ENCODE measurements at places on chromosomes 5 and 9.

DNA sequence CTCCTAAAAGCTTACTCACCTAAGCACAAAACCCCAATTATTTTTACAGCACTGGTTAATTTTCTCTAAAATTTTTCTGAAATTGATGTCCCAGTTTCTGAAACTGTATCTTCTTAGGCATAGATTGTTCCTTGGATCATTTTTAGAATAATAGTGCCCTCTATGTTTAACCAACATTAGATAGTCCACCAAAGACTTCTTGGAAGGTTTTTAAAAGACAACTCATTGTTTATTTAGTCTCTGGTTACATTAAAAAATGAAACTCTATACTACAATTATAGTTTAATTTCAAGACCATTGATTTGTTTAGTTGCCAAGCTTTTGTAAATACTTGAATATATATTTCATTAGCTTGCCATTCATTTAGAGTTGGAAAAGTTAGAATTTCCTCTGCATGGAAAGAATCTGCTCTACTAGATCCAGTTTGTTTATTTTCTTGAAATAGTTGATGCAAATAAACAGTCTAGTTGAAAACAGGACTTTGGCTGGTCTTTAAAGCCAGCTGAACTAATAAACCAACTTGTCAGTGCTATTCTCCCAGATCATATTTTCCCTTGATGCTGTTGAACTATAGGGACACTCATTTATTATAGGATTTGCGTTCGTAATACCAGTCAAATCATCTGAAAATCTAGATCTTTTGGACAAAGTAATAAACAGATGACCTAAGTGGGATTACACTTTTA is 990.5 kb downstream of the TLE1 start:
- no peak for DNase-seq

GRCh38 chr9:78109075-78109474 is 77.5 kb upstream of the GNAQ start:
- no peak for DNase-seq

DNA sequence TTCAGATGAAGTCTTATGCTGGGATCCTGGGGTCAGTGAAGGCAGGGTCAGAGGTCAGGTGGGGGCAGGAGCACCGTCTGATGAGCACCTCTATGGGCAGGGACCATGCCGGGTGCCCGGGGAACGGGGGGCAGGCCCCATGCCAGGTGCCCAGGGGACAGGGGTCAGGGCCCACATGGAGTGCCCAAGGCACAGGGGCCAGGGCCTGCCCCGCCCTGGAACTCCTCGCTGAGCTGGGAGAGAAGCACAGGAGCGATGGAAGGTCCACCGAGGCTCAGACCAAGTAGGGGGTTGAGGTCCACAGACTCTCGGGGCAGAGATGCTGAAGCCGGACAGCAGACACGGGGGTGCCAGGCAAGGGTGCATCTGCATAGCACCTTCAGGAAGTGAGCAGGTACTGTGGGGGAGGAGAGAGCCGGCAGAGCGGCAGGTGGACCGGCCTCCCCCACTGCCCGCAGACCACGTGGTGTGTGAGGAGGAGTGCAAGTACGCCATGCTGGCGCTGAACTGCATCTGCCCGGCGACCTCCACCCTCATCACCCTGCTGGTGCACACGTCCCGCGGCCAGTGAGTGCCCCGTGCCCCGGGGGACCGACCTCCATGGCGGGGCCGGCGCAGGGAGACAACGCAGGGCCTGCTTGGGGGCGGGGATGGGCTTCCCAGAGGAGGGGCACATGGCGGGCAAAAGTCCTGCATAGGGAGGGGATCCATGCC is 67.7 kb downstream of the KCNT1 start:
- DNase-seq = no peak

DNA sequence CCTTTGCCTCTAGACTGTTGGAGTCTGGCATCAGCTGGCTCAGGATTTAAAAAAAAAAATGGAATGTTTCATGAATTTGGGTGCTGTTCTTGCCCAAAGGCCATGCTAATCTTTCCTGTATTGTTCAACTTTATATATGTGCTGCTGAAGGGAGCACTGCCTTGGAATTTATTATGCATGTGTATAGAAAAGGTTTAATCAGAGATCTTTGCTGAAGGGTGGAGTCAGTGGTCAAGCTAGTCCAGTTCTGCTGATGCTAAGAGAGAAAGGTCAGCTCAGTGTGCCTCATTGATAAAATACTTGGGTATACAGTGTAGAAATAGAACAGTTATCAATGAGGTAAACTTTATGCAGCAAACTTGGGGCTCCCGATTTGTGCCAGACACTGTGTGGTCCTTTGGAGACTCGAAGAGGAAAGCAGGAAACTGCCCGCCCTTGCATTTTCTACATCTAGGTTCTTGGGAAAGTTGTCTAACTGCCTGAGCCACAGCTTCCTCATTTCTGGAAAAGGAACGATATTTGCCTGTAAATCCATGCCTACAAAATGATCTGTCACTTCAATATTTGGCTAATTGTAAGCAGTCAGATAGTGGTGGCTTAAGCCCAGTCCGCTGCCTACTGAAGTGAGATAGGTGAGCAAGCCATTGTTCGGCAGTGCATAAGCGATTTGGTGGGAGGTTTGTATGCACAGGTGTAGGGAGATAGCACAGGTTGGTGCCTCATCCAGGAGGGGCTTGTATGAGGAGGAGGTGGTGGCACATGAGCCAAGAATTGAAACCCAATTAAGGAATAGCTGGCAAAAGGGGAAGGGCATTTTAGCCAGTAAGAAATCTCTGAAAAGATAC is 29.2 kb upstream of the GTF2H2C start:
- DNase-seq = no peak

DNA sequence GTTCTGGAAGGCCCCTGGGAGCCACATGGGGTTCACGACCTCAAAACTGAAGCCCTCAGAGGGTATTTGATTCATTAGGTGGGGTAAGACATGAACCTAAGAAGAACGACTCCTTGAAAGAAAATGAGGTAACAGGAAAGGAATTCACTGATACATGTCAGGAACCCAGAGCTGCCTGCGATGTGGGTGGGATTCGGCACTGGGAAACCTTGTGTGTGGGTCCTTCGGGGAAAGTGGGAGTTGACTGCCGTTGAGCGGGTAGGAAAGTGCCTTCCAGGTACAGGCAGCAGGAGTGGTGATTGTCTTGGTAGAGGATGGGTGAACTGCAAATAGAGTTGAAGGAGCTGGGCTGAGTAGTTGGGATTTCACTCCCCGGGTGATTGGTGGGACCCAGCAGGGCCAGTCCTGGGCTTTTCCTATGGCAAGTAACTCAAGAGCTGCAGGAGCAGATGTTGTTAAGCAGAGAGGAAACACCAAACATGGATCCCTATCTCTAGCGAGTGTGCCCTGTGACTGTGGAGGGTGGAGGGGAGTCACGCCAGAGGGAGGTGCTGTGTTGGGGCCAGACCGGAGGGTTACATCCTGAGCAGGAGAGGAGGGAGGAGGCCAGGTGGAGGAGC is 30.8 kb downstream of the ANKRD33B start:
- DNase-seq = no peak

DNA sequence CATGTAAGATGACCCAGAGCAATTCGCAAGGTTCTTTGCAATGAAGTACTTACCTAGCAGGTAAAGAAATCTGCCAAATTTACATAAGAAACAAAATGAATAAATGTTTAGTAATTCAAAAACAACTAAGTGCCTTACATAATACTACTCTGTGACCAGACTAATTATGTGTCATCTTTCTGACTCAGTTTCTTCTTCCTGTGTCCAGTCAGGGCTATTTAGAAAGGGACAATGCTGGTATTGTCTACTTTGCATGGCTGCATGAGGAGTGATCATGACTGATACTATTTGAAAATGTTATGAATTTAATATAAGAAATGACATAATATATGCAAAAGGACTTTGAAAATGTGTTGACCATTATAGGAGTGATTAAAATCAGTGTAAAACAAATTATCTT is 210.0 kb downstream of the TMEM161B start:
- no peak for DNase-seq

GRCh38 chr9:36082931-36083330 is 46.2 kb downstream of the RECK start:
- no peak for DNase-seq

GRCh38 chr9:131578731-131579504 is 33.6 kb downstream of the PRRT1B start:
- no peak for DNase-seq

DNA sequence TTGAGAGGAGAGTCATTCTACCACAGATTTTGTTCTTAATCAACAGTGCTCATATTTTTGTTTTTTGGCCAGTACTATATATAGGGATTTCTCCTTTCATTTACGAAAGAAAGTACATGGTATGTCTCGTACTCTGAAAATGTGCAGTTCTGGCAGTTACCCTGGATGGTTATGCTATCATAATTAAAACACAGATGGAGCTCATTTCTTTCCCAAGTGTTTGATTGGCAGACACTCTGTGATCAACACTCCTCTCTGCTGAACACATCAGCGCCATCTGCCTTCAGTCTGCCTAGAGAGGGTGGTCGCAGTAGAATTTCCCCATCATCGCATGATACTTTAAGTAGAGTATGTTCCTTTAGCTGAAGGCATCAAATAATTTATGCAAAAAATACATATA is 64.5 kb downstream of the PAM start:
- no peak for DNase-seq

GRCh38 chr5:132438917-132439316 is 51.7 kb downstream of the IRF1 start:
- no peak for DNase-seq

DNA sequence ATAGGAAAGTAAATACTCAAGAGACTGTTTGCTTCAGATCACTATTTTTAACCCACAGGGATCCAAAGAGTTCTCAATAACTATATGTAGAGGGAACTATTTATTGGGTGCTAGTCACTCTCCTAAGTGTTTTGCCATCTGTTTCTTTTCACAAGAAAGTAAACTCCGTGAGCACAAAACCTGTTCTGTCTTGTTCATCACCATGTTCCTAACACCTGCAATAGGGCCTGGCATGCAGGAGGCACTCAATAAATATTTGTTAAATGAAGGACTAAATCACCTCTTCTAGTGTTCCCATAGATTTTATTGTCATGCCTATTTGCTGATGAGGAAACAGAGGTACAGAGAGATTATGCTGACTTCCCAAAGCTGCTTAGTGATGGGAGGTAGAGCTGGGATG is 118.2 kb downstream of the VCAN start:
- no peak for DNase-seq

GRCh38 chr5:7250611-7251010 is 145.3 kb upstream of the ADCY2 start:
- no peak for DNase-seq

DNA sequence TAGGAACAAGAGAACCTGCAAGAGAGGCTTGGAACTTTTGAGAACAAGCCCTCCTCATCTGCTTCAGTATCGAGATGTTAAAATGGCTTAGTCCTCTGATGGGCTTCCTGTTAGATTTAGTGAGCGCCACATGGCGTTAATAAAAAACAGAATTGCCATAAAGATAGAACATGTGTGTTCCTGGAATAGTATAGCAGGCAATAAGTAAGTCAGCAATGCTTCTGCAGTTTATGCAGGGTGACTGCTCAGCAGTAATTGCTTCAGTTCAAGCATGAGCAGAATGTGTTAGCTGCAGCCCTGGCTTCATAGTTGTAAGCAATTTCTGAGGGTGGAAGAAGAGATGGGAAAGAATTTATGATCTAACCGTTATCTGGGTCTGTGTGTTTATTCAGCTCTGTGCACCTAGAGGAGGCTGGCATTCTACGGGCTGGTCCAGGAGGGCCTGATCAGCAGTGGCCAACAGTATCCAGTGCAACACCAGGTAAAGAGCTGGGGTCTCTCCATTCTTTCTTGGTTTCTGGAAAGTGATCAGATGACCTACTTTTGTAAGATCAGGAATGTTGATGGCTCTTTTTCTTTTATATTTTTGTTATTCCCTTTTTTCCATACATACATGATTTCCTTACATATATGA is 15.9 kb downstream of the PCDHAC2 start:
- no peak for DNase-seq

- no peak for DNase-seq
Observed at GRCh38 chr9:133140606-133141005, 19.6 kb upstream of the RALGDS start.

DNA sequence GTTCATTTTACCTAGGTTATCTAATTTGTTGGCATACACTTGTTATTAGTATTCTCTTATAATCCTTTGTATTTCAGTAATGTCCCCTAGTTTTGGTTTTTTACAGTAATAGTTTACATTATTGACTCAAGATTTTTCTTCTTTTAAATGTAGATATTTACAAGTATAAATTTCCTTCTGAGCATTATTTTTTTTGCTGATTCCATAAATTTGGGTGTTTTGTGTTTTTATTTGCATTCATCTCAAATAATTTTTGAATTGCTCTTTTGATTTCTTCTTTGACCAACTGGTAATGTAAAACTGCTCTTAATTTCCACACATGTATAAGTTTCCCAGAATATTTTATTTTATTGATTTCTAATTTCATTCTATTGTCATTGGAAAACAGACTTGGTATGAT is 68.1 kb downstream of the ESM1 start:
- DNase-seq = no peak

GRCh38 chr5:58481828-58482227 is 9.4 kb upstream of the GAPT start:
- no peak for DNase-seq

DNA sequence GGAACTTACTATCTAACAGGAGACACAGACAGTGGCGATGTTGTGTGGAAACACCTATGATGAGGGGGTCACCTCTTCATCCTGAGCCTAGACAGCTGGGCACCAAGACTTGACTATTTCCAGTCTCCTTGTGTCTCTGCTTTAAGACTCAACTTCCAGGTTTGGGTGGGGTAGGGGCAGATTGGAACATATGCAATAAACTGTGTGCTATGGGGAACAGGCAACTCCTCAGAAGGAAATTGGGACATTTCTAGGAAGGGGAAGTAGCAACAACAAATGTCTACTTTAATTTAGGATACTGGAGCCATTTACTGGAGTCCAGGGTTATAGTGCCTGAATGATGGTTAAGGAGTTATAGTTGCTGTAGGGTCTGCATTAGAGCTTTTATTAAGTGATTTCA is 57.3 kb downstream of the FGF18 start:
- no peak for DNase-seq

GRCh38 chr9:105195259-105195658 is 49.2 kb upstream of the SLC44A1 start:
- DNase-seq = no peak

- DNase-seq = no peak
Observed at GRCh38 chr5:73896097-73896496, 270.1 kb downstream of the ARHGEF28 start.

DNA sequence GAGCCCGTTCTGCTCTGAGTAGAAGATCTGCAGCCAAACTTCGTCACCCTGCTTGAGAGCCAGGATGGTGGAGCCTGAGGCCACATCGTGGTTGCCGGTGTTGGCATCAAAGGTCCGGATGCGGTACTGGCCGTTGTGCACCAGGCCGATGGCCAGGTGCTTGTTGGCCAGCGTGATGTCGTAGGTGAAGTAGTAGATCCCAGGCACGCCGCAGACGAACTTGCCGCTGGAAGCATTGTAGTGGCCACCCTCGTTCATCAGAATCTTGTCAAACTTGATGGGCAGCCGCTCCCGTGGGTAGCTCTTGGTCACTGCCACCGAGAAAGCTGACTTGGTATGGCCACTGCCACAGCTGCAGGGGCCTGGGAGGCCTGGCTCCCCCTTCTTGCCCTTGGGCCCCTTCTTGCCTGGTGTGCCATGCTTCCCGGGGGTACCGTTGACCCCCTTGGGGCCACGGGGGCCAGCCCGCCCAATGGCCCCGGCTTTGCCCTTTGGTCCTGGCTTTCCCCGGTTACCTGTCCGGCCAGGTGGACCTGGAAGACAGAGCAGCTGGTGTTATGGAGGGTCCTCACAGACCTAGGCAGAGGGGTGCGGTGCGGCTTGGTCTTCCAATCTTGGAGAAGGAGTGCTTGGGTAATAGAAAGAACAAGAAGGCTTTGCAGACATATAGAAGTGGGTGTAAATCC is 21.0 kb downstream of the C1QTNF2 start:
- DNase-seq = no peak

GRCh38 chr9:79357616-79358015 is 214.1 kb upstream of the TLE4 start:
- DNase-seq = no peak

GRCh38 chr9:132555528-132555927 is 26.9 kb upstream of the BARHL1 start:
- DNase-seq = no peak

All from iPS-NIHi11 (cell line).